D721Med (cell line): ENCODE measurements at places on chromosomes 6 and 20.

DNA sequence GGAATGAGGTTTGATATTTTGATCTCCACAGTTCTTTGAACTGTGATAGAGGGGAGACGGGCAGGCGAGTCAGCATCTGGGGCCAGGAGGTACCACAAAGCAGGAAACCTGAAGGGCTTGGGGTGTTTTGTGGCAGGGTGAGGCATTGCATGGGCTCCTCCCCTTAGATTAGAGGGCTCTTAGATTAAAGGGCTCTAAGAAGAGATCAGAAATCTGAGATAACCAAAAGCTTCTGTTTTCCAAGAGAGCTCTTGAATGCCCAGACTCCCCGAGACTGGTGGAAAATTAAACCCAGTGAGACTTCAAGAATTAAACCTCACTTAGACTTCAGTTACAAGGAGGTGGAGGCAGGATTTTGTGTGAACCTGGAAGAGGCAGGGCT is 2.4 kb upstream of the GPX5 start:
- DNase-seq = no peak

DNA sequence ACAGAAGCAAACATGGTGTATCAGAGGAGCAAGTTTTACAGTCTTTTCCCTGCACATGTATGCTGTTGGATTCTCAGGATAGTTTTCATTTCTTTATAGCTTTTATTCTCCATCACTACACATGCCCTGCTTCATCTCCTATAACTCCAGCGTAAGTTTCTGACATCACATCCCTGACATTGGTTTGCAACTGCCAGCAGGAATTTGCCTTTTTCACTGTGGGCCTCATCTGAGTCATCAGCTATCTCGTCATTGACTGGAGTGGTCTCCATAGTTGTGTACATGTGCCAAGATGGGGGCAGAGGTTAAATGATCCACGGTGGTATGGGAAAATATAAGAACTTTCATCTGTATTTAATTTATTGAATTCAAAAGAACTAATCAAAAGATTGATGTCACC is 96.7 kb downstream of the SLX4IP start:
- DNase-seq = no peak

DNA sequence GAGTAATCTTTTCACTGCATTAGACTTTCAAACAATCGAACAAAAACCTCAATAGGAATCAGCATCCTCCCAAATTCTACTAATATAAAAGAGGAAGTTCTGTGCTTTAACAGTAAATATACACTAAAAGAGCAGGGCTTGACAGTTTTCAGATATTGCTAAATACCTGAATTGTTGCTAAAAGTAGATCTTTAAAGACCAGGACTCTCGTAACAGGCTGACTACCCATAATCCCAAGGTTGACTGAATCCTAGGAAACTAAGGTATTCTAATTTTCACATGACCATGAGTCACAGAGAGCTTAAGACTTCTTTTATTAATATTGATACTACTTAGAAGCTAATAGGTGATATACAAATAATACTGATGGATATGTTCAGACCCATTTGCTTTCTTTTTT is 10.1 kb downstream of the CD164 start:
- no peak for DNase-seq

- no peak for DNase-seq
Observed at GRCh38 chr20:21191839-21192238, 66.0 kb downstream of the KIZ start.

DNA sequence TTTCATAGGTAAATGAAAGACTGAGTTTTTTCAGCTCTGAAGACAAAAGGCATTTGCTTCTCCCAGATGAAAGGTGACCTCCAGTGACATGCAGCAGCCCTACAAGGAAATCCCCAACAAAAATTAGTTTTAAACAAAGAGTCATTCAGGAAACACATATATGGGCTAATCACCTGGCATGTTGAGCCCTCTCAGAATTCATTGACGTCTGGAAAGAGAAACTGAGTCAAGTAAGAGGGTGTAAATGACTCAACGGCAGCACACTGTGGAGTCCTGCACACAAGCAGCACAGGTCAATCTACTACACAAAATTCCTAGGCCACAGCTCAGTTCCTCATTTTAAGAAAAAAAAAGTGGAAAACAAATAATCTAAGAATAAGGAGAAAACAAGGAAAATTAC is 592.3 kb downstream of the EPHA7 start:
- no peak for DNase-seq

DNA sequence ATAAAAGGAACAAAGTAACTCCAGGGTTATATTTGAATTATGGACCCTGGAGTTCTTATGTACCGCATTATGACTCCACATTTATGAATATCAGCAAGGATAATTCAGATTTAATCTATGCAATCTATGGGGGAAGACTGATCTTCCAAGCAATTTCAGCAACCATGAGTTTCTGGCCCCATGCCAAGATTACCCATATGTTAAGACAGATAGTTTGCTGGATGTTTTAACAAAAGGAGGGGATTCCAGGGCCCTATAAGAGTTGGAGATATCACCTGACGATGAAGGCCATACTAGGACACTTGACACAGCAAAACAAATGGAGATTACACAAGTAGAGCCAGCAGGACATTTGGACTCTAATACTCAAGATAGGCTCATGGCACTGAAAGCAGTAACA is 45.9 kb upstream of the PLN start:
- no peak for DNase-seq

GRCh38 chr6:15033850-15034203 is 212.0 kb upstream of the JARID2 start:
- DNase-seq = no peak

GRCh38 chr6:166687070-166687878 is 60.2 kb upstream of the RPS6KA2 start:
- no peak for DNase-seq

- no peak for DNase-seq
Observed at GRCh38 chr6:6826961-6827360, 238.4 kb downstream of the LY86 start.

GRCh38 chr20:36106606-36107005 is 47.9 kb upstream of the EPB41L1 start:
- DNase-seq = no peak

DNA sequence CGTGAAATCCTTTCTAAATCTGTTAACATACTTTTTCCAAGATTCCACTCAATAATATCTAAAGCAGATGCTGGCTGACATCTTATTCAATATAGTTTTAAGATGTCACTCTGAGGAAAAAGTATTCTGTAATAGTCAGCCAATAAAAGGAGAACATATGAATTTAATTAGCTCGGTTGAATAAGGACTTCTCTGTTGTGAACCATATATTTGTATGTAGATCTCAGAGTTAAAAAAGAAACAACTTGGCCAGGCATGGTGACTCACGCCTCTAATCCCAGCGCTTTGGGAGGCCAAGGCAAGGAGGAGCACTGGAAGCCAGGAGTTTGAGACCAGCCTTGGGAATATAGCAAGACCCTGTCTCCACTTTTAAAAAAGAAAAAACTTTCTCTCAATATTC is 7.4 kb upstream of the CD24 start:
- no peak for DNase-seq

- no peak for DNase-seq
Observed at GRCh38 chr20:58906894-58907293, 54.4 kb downstream of the GNAS start.

- DNase-seq = no peak
Observed at GRCh38 chr6:80276861-80277260, 170.4 kb downstream of the BCKDHB start.

DNA sequence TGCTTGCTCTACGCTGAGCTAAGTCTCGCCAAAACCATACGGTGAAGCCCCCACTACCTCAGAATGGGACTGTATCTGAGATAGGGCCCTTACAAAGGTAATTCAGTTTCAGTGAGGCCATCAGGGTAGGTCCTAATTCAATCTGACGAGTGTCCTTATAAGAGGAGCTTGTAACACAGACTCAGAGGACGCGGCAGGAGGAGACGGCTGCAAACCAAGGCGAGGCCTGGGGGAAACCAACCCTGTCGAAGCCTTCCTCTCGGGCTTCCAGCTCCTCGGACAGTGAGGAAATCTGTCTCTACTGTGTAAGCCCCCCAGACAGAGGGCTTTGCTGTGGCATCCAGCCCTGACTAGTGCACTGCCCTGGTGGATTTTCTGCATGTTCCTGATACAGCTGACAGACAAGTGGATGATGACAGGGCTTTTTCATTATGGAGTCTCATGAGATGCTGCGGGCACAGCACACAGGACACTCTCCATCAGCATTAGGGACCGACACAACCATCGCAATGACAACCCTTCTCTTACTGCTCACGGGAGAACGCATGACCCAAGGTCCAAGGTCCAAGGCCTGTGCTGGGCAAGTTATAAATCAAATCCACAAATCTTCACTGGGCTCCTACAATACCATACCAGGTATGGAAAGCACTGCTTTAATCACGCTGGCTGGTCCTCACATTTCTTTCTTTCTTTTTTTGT is 48.2 kb downstream of the SSR1 start:
- no peak for DNase-seq

DNA sequence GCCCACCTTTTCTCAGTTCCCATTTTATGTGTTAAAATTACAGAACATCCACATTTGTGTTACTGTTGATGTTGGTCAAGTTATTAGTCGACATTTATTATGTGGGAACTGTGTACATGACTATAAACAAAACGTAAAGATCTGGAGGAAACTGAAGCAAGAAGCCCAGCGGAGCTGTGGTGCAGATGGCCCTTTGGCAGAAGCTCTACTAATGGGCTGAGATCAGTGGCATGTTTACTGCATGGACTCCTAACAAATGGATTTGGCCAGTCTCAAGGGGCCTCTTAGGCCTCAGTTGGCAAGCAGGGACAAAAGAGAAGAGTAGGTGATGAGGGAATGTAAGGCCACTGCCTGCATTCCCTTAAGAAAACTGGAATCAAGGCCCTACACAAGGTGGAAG is 282.1 kb upstream of the TCF21 start:
- no peak for DNase-seq

DNA sequence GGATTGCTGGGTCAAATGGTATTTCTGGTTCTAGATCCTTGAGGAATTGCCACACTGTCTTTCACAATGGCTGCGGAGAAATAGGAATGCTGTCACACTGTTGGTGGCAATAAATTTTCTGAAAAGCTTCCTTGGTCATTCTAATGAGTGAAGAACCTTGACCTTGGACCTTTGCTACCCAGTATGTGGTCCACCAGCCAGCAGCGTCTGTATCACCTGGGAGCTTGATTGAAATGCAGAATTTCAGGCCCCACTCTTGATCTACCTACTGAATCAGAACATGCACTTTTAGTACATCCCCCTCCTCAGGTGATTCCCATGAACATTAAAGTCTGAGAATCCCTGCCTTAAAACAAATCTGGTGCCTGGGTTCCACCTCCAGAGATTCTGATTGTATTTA is 27.5 kb upstream of the GLP1R start:
- DNase-seq = no peak

DNA sequence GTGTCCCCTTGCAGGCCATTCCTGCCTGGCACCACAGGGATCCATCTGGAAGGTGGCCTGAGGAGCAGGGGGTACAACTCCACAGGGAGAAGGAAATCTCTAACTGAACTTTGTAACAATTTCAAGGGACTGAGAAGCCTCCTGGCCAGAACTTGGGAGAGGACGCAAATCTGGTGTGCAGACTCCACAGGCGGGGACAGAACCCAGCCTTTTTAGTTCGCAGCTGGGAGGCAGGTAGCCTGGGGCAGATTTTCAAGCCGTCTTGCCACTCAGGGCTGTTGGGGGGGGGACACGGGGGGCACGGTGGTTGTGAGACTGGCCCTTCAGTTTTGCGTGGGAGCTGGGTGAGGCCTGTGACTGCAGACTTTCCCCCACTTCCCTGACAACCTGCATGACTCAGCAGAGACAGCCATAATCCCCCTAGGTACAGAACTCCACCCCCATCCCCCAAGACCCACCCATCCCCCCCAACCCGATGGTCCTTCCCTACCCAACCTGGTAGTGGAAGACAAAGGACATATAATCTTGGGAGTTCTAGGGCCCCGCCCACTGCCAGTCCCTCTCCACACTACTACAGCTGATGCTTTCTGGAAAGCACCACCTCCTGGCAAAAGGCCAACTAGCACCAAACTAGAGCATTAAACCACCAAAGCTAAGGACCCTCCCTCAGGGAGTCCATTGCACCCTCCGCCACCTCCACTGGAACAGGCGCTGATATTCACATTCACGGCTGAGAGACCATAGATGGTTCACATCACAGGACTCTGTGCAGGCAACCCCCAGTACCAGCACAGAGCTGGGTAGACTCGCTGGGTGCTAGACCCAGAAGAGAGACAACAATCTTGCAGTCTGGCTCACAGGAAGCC is 3.0 kb upstream of the HUS1B start:
- DNase-seq = no peak

DNA sequence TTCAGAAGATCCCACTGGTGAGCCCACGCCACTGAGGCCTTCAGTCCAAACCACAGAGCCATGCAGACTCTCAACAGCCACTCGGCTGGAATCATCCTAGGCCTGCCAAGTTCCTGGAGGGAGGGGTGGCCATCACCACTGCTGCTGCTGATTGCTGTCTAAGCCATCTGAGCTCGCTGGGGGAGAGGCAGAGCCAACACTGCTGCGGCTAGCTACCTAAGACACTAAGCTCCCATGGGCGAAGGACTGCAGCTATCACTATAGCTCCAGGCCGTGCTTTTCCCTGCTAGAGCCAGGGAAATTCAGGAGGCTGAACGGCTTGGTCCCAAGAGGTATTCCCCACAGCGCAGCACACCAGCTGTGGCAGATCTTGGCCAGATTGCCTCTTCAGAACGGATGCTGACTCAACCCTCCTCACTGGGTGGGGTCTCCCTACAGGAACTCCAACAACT is 73.6 kb downstream of the TBC1D32 start:
- DNase-seq = no peak

DNA sequence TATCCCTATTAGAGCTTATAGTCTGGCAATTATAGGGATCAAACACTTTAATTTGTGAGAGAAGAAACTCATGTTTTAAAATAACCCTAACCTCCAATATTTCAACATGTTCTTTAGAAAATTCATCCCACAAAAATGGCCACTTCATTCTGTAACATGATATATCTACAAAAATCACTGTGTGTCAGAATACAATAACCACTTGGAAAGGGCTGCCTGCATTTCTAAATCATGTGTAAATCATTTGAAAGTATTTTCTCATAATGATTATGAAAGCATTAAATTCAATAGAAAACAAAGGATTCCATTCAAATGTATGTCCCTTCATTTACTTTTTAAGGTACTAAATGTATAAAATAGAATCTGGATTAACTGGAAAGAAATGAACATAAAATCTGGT is 101.4 kb upstream of the NHSL1 start:
- no peak for DNase-seq

DNA sequence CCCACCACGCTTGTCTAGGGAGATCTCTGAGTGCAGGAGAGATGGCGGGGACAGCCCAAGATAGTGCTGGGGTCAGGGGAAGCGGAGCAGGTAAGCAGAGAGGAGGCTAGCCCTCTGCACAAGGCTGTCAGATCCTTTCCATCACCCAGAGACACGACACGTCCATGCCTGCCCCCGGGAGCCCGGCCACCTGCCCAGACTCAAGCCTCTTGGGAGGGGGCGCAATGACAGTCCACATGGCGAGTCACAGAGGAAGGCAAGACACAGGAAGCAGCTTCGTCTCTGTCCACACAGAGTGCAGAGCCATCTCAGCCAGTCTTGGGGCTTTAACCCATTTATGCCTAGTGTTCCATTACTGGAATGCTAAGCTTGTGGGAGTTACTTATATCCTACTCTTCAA is 78.4 kb downstream of the PREX1 start:
- no peak for DNase-seq
